ENCODE measurements at places on chromosomes 3 and 15. TPM values are rescaled to one million over a fixed set of nuclear protein-coding genes. Genes with fewer than 3 reads are reported as not detected.

The SKOR1 gene
- total RNA-seq, result 0.11 TPM

DNA sequence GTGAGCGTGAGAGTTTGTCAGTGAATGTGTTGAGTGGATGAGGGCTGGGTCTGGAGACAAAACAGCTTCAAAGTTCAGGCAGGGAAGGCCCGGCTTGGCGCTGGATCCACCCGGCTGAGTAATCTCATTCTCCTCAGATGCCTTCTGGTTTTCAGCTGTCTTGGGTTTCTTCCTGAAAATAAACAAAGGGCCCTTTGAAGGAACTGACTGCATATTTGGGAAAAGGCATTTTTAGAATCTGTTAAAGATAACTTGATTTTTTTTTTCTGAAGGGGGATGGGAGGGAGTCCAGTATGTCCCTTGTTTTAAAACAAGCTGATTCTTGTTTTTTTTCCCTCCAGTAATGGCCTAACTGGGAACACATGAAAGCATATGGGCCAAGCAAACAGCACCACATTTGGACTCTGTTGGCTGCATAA lies 86.4 kb downstream of the TIGIT start:
- peak; percentile 88 for DNase-seq

GRCh38 chr3:160546727-160547126 lies 18.6 kb downstream of the KPNA4 start:
- no peak for DNase-seq

DNA sequence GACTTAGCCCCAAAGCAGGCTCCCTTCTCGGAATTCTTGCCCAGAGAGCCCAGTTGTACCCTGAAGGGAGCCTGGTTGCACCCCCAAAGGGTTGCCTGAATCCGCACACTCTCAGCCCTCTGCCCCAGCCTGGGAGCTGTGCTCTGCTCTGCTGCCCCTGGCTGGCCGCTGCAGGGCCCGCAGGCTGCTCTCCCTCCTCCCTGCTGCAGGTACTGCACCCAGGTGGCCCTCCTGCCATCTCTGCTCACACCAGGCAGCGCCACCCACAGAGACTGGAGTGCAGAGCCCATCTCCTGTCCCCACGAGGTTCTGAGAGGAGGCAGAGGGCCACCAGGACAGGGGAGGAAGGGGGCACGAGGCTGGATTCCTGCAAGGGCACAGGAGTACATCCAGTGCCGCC lies 134.2 kb upstream of the NSMCE3 start:
- DNase-seq, result no peak

The IQCF5 gene
- total RNA-seq, result not detected

GRCh38 chr3:127760791-127761440 lies 61.4 kb downstream of the MGLL start:
- DNase-seq, result no peak

- no peak for DNase-seq
Observed at GRCh38 chr15:30816430-30816829, 87.3 kb upstream of the FAN1 start.

DNA sequence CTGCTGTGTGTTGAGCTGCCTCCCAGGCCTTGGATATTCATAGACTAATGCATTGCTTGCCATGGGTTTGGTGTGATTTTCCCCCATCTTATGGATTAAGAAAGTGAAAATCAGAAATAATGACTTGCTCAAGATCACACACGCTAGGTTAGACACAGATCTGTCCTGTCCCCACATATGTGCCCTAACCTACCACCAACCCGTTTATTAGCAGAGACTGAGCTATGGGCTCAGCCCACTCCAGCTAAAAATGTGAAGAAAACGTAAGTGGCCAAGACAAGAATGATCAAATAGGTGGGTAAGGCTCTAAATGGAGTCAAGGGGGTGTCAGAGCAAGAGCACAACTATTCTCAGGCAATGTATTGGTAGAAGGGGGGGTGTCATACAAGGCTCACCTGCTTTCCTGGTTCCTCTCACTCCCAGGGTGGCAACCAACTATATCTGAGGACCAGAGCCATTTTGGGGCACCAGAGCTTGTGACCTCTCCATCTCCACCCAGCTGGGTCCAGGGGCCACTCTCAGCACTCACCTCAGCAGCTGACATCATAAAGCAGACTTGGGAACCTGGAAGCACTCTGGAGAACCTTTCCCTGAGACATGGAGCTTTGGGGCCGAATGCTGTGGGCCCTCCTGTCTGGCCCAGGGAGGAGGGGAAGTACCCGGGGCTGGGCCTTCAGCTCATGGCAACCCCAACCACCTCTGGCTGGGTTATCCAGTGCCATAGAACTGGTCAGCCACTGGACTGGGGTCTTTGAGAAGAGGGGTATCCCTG lies 1.4 kb downstream of the HEMK1 start:
- no peak for DNase-seq

DNA sequence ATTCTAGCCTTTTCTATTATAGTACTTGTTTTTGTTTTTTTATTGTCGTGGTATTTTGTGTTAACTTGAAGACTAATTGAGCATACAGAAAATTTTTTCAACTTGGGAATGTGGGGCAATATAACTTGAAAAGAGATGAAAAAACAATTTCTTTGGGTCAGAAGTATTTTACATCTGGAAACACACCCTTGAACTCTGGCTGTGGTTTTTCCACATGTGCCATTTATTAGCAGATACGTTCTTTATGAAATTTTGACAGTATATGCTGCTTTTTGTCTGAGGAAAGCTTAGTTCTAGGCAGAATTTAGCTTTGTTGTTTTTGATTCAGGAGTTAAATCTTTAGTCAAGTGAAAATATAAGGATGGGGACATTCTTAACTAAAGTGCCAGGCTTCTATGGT lies 44.7 kb downstream of the TCF12 start:
- no peak for DNase-seq

The PCOLCE2 gene
- 52.7 TPM for total RNA-seq
